ENCODE measurements at places on chromosomes 6 and 20.

GRCh38 chr6:37675606-37676005, 22.1 kb downstream of the MDGA1 start:
- no peak overlapping the region for H3K27ac ChIP-seq
- H3K4me1 ChIP-seq, result no peaks in the 10 kb centered on the region
- no peak overlapping the region for H3K4me3 ChIP-seq
- no peak for DNase-seq
- no peaks in the 10 kb centered on the region for H3K27me3 ChIP-seq

DNA sequence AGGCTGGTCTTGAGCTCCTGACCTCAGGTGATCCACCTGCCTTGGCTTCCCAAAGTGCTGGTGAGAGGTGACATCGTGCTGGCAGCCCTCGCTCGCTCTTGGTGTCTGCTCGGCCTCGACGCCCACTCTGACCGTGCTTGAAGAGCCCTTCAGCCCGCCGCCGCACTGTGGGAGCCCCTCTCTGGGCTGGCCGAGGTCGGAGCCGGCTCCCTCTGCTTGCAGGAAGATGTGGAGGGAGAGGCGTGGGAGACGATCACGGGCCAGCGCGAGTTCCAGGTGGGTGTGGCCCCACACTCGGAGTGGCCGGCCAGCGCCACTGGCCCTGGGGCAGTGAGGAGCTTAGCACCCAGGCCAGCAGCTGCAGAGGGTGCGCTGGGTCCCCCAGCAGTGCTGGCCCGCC, 48.1 kb downstream of the ZBTB9 start:
- H3K4me1 ChIP-seq, result no peaks in the 10 kb centered on the region
- H3K36me3 ChIP-seq, result no peaks in the 10 kb centered on the region
- H3K27ac ChIP-seq, result no peak overlapping the region

- H3K4me1 ChIP-seq, result peaks cover 22% of the 10 kb centered on the region
- no peaks in the 10 kb centered on the region for H3K36me3 ChIP-seq
- DNase-seq, result peak; percentile 73
- H3K27ac ChIP-seq, result no peak overlapping the region
- no peaks in the 10 kb centered on the region for H3K27me3 ChIP-seq
Observed at GRCh38 chr20:43925215-43925614, 10.6 kb downstream of the TOX2 start.

- DNase-seq, result no peak
- no peak overlapping the region for H3K4me3 ChIP-seq
- H3K4me1 ChIP-seq, result no peaks in the 10 kb centered on the region
- H3K36me3 ChIP-seq, result no peaks in the 10 kb centered on the region
Observed at GRCh38 chr6:136647363-136647852, 97.2 kb upstream of the MAP7 start.

DNA sequence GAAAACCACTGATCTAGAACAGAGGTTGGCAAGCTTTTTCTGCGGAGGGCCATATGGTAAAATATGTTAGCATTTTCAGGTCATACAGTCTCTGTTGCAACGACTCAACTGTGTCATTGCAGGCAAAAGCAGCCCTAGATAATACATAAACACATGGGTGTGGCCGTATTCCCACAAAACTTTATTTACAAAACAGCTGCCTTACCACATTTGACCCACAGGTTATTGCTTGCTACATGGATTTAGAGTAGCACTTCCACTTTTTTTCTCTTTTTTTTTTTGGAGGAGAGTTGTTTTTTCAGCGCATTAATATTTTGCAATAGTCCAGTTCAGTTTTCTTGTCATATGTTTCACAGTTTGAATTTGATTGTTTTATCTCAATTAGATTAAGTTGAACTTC, 2.5 kb upstream of the IGF2R start:
- no peak for DNase-seq
- no peak overlapping the region for H3K4me3 ChIP-seq
- H3K4me1 ChIP-seq, result peaks cover 36% of the 10 kb centered on the region
- H3K27me3 ChIP-seq, result no peaks in the 10 kb centered on the region

DNA sequence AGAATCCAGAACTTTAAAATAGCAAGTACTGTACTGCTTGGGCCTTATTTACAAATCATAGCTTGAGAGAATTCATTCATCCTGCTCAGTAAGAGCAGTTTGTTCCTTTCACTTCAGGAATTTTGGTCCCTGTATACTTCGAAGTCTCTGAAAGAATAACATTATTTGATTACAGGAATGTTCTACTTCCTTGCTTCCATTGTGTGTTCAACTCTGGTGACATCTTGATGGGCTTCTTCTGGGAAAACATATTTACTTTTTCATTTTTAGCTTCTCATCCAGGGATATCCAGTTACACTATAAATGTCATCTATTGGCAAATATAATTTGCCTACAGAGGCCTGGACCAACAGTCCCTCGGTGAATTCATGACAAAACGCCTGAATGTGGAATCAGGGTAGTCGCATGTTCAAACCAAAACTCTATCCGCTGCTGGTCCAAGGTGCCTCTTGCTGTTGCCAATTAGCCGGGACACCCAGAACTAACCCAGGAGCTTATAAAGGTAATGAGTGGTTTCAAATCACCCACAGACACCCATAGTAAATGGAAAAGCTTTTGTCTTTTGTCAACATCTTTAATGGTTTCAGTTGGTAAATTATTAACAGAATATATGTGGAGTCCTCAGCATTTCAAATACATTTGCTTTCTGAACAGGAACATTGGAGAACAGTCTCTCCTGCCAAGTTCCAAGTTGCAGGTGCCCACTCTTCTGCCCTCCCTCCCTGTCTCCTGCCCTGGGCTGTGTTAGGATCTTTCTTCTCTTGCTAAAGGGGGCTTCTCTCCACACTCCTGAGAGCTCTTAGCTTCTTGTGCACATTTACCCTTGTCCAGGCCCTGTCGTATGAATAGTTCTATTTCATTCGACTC, 162.5 kb upstream of the CITED2 start:
- DNase-seq, result no peak
- H3K36me3 ChIP-seq, result no peaks in the 10 kb centered on the region
- no peak overlapping the region for H3K4me3 ChIP-seq

DNA sequence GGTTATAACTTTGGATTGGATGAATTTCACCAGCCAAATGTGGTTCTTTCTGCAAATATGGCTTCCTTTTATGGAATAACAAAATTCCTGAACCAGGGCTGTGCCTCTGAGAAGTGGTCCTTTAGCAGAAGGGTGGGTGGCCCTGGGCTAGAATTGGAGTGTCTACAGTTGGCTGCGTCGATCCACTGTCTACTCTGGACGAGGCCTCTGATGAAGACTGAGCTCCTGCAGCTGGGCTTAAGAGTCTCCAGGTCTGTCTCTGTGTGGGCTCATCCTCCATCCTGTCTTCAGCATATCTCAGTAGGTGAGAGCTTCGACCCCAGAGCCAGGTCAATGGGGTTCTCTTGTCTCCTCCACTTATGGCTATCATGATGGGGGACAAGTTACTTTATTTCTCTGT, 166.3 kb upstream of the PMEPA1 start:
- no peaks in the 10 kb centered on the region for H3K4me1 ChIP-seq
- H3K36me3 ChIP-seq, result no peaks in the 10 kb centered on the region
- peaks cover 13% of the 10 kb centered on the region for H3K27me3 ChIP-seq
- no peak overlapping the region for H3K4me3 ChIP-seq
- no peak overlapping the region for H3K27ac ChIP-seq

- H3K27ac ChIP-seq, result no peak overlapping the region
- no peaks in the 10 kb centered on the region for H3K4me1 ChIP-seq
- H3K36me3 ChIP-seq, result no peaks in the 10 kb centered on the region
- peaks cover 3% of the 10 kb centered on the region for H3K27me3 ChIP-seq
Observed at GRCh38 chr6:167748046-167748445, 78.7 kb upstream of the AFDN start.

- DNase-seq, result no peak
- no peaks in the 10 kb centered on the region for H3K27me3 ChIP-seq
- no peak overlapping the region for H3K4me3 ChIP-seq
Observed at GRCh38 chr6:20432692-20433091, 31.0 kb downstream of the E2F3 start.

- no peak overlapping the region for H3K27ac ChIP-seq
- no peaks in the 10 kb centered on the region for H3K27me3 ChIP-seq
- H3K4me1 ChIP-seq, result no peaks in the 10 kb centered on the region
- no peak overlapping the region for H3K4me3 ChIP-seq
Observed at GRCh38 chr6:76230711-76231110, 158.2 kb upstream of the IMPG1 start.

- H3K27ac ChIP-seq, result peak overlapping the region; percentile 77
- H3K4me3 ChIP-seq, result peak overlapping the region; percentile 91
- no peak for DNase-seq
- H3K27me3 ChIP-seq, result no peaks in the 10 kb centered on the region
- H3K4me1 ChIP-seq, result peaks cover 13% of the 10 kb centered on the region
Observed at GRCh38 chr6:2766767-2767656, 1.8 kb downstream of the WRNIP1 start.

DNA sequence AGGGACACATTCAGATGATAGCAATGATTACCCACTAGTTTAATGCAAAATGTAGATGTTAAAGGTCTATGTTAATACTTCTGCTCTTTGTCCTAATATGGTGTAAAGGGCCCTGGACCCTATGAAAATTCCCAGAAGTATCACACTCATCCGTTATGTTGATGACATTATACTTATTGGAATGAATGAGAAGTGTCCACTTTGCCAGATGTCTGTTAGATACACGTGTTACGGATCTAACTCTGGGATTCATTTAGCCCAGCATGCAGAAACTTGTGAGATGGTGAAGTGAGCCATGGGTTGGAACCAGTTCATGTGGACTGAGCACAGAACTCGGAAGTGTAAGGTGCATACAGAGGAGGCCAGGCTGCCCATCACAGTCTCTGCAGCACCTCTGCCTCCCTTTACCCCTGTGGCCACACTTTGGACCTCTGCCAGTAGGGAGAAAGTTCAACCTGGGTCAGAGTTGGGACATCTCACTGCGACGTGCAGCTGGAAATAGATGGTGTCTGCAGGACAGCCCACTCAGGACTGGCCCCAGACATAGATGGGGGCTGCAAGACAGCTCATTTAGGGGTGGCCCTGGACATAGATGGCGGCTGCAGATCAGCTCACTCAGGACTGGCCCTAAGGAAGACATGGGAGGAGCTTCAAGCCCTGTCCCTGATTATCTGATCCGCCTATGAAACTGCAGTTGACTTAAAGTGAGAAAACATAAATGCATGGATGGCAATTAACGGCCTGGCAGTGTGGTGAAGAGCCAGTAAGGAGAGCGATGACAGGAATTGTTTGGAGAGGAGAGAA, 71.2 kb upstream of the THBS2 start:
- no peaks in the 10 kb centered on the region for H3K4me1 ChIP-seq
- H3K36me3 ChIP-seq, result no peaks in the 10 kb centered on the region
- DNase-seq, result no peak
- no peak overlapping the region for H3K27ac ChIP-seq
- no peak overlapping the region for H3K4me3 ChIP-seq
- no peaks in the 10 kb centered on the region for H3K27me3 ChIP-seq

- no peaks in the 10 kb centered on the region for H3K36me3 ChIP-seq
- no peaks in the 10 kb centered on the region for H3K4me1 ChIP-seq
- H3K27me3 ChIP-seq, result peaks cover 15% of the 10 kb centered on the region
- no peak overlapping the region for H3K4me3 ChIP-seq
Observed at GRCh38 chr20:32012159-32012688, 2.0 kb downstream of the CCM2L start.

DNA sequence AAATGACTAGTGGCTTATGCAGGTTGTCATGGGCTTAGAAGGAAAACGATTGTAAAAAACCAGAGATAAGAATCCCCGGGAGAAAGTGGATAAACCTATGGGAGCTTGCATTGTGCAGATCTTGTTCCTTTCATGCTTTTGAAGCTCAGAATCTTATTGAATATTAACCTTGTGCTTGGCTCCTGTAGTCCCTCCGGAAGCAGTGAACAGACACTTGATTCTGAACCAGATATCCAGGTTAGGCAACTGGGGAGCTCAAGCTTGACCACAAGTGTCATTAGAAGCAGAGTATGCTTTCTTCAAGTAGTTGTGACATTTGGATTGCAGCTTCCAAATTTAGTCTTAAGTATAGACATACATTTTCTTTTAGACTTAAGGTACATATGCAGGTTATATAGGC, 212.6 kb upstream of the MOCS1 start:
- no peak for DNase-seq
- no peaks in the 10 kb centered on the region for H3K36me3 ChIP-seq
- H3K4me1 ChIP-seq, result no peaks in the 10 kb centered on the region
- peaks cover 16% of the 10 kb centered on the region for H3K27me3 ChIP-seq
- H3K27ac ChIP-seq, result no peak overlapping the region
- no peak overlapping the region for H3K4me3 ChIP-seq

DNA sequence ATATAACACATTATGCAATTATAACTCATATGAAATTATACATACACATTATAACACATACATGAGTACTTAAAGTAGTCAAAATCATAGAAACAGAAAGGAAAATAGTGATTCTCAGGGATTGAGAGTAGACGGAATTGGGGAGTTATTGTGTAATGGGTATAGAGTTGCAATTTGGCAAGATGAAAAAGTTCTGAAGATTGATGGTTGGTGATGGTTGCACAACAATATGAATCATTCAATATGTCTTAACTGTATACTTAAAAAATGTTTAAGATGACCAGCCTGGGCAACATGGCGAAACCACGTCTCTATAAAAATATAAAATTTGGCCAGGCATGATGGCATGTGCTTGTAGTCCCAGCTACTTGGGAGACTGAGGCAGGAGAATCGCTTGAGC, 372.7 kb downstream of the CDKAL1 start:
- no peaks in the 10 kb centered on the region for H3K36me3 ChIP-seq
- H3K27ac ChIP-seq, result peak overlapping the region; percentile 48
- H3K4me1 ChIP-seq, result peaks cover 9% of the 10 kb centered on the region
- DNase-seq, result no peak
- H3K4me3 ChIP-seq, result no peak overlapping the region

GRCh38 chr6:7154341-7155139, 46.8 kb downstream of the RREB1 start:
- H3K36me3 ChIP-seq, result peaks cover 16% of the 10 kb centered on the region
- no peak overlapping the region for H3K4me3 ChIP-seq
- H3K27me3 ChIP-seq, result no peaks in the 10 kb centered on the region
- H3K4me1 ChIP-seq, result peaks cover 57% of the 10 kb centered on the region
- DNase-seq, result no peak
- no peak overlapping the region for H3K27ac ChIP-seq

GRCh38 chr6:12348530-12349511, 58.7 kb downstream of the EDN1 start:
- peak overlapping the region; percentile 88 for H3K27ac ChIP-seq
- peak; percentile 77 for DNase-seq
- peaks cover 20% of the 10 kb centered on the region for H3K4me1 ChIP-seq

DNA sequence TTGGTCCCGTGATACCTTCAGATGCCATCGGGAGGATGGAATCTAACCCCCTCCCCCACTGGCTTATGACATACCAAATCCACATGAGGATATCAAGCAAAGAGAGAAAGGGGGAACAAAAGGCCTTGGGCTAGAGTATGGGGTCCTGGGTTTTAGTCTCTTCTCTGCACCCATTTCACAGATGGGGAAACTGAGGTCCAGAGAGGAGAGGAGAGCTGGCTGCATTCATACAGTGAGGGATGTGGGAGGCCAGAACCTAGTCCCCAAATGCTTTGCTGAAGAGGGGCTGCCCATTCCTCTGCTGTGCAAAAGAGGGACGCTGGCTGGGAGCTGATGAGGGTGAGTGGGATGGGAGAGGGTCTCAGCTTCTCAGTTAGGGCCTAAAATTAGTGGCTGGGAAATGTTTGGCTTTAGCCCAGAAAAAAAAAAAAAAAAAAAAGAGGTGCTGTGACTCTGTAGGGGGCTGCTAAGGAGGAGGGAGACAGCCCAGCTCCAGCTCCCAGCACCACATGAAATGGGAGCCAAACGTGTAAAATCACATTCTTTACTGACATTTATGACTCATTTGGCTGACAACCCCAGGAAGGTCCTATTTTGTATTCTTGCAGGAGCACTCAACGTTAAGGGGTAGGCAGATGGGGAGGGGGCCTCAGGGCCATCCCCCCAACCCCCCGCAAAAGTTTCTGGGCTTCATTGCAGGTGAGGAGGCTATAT, 11.9 kb downstream of the XKR7 start:
- H3K36me3 ChIP-seq, result no peaks in the 10 kb centered on the region
- DNase-seq, result no peak
- no peak overlapping the region for H3K27ac ChIP-seq
- H3K27me3 ChIP-seq, result peaks cover 5% of the 10 kb centered on the region

Measured in RWPE2 (cell line).